ENCODE measurements at places on chromosomes 6 and 20.

DNA sequence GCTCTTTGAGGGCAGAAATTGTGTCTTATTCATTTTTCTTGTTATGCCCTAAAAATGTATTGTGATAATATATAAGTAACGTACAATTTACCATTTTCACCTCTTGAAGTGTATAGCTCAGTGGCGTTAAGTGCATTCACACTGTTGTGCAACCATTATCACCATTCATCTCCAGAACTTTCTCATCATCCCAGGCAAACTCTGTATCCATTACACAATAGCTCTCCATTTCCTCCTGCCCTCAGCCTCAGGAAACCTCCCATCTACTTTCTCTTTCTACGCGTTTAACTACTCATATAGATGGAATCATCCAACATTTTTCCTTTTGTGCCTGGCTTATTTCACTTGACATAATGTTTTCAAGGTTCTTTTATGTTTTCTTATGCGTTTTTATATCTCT lies 184.6 kb downstream of the ESR1 start:
- no peaks in the 10 kb centered on the region for H3K36me3 ChIP-seq
- H3K27ac ChIP-seq, result no peak overlapping the region
- no peak overlapping the region for H3K4me3 ChIP-seq
- no peaks in the 10 kb centered on the region for H3K27me3 ChIP-seq
- no peaks in the 10 kb centered on the region for H3K4me1 ChIP-seq

DNA sequence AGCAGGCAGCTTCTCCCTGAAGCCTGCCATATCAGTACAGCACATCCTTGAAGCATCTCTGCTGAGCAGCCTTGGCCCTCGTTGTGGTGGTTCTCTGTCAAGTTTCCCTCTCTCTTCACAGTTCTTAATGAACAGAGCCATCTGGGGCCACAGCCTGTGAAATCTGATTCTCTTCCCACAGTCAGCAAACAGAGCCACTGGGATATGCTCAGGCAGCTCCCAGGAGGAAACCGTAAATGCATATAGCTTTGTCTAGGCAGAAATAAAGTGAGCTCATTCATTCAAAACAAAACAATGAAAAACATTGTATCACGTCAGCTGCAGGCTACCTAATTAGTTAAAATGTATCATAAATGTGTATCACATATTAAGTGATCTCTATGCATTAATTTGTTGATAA lies 80.3 kb downstream of the TBC1D7 start:
- no peak overlapping the region for H3K4me3 ChIP-seq
- H3K4me1 ChIP-seq, result no peaks in the 10 kb centered on the region
- no peak for DNase-seq
- H3K27me3 ChIP-seq, result no peaks in the 10 kb centered on the region
- peaks cover 12% of the 10 kb centered on the region for H3K36me3 ChIP-seq

- H3K27ac ChIP-seq, result no peak overlapping the region
- H3K27me3 ChIP-seq, result no peaks in the 10 kb centered on the region
- no peak overlapping the region for H3K4me3 ChIP-seq
- H3K4me1 ChIP-seq, result no peaks in the 10 kb centered on the region
- peaks cover 24% of the 10 kb centered on the region for H3K36me3 ChIP-seq
Measured at GRCh38 chr6:12160326-12160725, 129.8 kb upstream of the EDN1 start.

GRCh38 chr20:63374504-63374903 lies 13.4 kb upstream of the CHRNA4 start:
- H3K36me3 ChIP-seq, result no peaks in the 10 kb centered on the region
- no peak overlapping the region for H3K27ac ChIP-seq
- no peaks in the 10 kb centered on the region for H3K4me1 ChIP-seq
- H3K4me3 ChIP-seq, result no peak overlapping the region

- no peak overlapping the region for H3K27ac ChIP-seq
- no peak overlapping the region for H3K4me3 ChIP-seq
- H3K4me1 ChIP-seq, result peaks cover 10% of the 10 kb centered on the region
- no peaks in the 10 kb centered on the region for H3K27me3 ChIP-seq
- DNase-seq, result no peak
Measured at GRCh38 chr20:35363190-35363589, 48.6 kb downstream of the UQCC1 start.

- no peak overlapping the region for H3K4me3 ChIP-seq
- no peak overlapping the region for H3K27ac ChIP-seq
- no peak for DNase-seq
Measured at GRCh38 chr6:75106426-75106825, 99.4 kb downstream of the COL12A1 start.

DNA sequence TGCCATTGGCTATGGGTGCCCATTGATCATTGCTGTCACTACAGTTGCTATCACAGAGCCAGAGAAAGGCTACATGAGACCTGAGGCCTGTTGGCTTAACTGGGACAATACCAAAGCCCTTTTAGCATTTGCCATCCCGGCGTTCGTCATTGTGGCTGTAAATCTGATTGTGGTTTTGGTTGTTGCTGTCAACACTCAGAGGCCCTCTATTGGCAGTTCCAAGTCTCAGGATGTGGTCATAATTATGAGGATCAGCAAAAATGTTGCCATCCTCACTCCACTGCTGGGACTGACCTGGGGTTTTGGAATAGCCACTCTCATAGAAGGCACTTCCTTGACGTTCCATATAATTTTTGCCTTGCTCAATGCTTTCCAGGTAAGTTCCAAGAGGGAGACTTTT lies 16.4 kb downstream of the ADGRF4 start:
- no peaks in the 10 kb centered on the region for H3K27me3 ChIP-seq
- no peaks in the 10 kb centered on the region for H3K36me3 ChIP-seq
- H3K27ac ChIP-seq, result no peak overlapping the region
- DNase-seq, result no peak
